T-cell (primary cell): ENCODE measurements at places on chromosomes 4 and X.
A peak's percentile ranks its signal among the peaks of the same experiment; 100 is the strongest.

DNA sequence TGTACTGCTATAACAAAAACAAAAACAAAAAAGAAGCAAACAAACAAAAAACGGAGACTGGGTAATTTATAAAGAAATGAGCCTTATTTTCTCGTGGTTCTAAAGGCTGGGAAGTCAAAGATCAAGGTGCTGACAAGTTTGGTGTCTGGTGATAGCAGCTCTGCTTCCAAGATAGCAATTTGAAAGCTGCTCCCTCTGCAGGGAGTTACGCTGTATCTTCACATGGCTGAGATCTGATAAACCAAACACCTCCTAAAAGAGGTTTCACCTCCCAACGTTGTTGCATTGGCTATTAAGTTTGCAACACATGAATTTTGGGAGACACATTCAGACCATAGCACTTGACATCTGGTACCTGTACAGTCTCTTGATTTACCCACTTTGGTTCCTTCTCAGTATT, 854.2 kb downstream of the CENPC start:
- no peak for DNase-seq

GRCh38 chr4:5759236-5760075, 48.5 kb downstream of the EVC start:
- DNase-seq: no peak

GRCh38 chr4:118224243-118224829, 128.5 kb downstream of the PRSS12 start:
- no peak for DNase-seq

- no peak for DNase-seq
Observed at GRCh38 chrX:108131471-108131870, 39.9 kb downstream of the ATG4A start.

DNA sequence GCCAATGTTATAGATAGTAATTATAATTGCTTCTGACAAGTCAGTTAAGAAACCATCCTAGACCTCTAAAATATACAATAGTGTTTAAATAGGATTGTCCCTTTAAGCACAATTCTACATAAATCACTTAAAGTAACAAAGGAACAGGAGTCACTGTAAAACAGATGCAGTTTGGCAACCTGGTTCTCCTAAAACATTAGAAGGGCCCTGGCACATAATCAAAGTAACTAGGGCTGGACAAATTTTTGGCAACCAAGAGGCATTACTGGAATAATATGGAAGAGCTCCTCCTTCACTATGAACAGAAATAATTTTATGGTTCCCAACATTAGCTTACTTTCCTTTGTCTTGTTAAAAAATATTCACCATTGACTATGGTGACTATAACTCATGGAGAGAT, 75.0 kb upstream of the CCDC160 start:
- DNase-seq: no peak

GRCh38 chr4:90357117-90357710, 230.0 kb downstream of the CCSER1 start:
- DNase-seq: no peak

- no peak for DNase-seq
Observed at GRCh38 chrX:36957425-36958328, 50.5 kb upstream of the FAM47C start.

DNA sequence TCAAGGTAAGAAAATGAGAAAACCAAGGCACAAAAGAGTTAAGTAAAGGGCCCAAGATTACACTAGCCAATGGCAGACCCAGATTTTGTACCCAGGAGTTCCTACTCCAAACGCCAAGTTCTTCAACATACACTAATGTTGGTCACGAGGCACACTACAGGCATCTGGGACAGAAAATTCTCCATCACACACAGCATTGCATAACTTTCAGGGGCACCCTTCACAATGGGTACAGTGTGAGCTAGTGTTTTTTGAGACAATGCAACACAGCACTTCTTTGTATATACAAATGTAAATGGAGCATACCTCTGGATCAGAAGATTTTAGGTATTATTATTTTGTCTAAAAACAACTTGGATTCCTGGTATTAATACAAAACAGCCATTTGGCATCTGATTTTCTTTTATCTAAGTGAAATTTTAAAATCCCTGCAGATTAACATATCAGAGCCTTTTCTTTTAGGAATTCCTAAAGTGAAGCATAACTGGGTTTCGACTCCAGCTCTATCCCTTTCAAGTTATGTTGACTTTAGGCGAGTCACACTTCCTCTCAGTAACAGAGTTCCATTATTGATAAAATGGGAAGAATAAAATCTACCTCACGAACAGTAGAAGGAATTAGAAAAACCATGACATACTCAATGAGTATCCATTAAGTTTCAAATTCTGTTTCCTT, 41.1 kb downstream of the ADGRA3 start:
- no peak for DNase-seq

DNA sequence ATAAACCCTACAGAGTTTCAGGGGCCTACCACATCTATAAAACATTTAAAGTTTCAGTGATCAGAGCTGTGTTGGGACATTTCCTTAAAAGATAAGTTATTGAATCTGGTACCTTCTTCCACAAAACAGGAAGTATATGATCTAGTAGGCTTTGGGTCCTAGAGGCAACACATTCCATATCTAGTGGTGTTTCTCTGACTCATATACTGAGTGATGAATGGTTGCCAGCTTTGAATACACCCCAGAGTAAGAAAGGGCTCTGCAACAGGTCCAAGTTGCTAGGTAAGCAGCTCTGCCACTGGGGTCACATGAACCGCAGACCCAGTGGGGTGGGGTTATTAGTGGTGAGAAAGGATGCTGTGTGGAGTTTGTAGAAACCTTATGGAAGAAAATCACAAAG, 32.4 kb upstream of the BLTP1 start:
- no peak for DNase-seq

DNA sequence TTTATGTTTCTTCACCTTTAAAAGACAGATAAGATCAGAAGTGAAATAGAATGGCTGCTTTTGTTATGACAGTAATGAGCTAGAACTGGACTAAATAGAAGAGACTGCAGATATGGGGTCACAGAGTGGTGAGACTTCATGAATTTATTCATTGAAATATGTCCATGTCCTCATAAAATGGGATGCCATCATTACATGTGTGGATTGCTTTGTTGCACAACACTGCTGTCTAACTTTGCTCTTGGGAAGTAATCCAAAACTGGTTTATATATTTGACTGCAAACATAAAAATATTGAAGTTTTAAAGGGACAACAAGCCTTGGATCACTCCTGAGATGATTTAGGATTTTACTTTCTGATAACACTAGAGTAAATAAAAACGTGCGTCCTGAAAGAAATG, 209.2 kb upstream of the FAT4 start:
- no peak for DNase-seq

GRCh38 chr4:2290974-2291704, 29.2 kb upstream of the MXD4 start:
- peak; percentile 86 for DNase-seq

DNA sequence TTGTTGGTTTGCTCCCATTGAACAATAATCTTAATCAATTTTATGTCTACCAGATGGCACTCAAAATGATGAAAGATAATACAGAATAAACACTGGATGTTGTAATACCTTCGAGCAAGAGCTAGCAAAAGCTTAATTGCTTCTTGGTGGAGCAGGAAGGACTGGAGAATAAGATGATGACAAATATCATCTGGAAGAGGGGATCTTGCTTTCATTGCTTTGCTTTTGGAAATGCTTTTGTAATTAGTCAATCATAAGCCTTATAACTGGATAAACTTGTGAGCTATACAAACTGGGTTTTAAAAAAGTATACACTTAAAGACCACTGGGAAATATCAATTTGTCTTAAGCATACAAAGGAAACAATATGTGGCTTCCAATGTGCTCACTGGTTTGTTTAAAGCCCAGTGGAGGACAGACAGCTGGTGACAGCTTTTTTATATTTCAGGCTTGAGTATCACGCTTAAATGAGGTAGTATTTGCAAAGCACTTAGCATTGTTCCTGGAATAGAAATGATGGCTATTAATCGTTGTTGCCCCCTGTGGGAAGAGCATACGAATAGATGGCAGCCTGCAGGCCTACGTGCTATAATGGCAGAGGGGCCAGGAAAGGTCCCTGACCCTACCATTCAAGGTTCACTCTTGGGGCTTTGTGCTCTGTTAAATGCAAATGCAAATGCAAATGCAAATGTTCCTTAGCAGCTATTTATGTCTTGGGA, 61.2 kb downstream of the TMEM150C start:
- no peak for DNase-seq

DNA sequence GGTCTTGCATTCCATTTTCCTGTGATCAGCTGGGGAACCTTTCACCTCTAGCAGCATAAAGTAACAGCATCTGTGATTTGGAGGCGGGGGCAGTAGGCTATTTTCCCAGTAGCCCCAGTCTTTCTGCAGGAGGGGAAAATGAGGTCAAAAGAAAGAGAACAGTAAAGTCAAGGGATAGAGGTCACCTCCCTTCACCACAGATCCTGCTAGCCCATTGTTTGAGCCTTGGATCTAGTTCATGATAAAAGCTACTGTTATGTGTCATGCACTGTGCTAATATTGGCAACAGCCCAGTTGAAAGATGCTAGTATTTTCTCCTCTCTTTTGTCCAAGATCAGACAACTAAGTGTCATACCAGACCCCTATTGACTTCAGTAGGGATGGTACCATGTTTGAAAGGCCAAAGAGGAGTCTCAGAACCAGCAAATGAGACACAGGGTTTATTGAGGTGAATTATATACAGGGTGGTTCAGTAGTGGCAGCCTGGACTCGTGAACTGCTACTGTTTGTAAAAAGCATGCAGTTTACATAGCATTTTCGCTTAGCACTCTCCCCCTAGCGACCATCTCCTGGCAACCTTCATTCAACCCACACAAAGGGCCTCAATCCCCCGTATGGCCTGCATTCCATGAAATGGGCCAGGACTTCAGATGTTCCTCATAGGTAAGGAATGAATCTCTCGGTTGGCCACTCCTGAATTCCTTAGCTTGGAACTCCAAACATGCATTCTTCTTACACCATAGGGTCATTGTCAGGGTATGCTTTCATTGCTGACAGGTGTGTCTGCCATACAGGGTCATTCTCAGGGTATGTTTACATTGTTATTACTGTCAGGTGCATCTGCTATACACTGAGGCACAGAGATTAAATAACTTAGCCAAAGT, 170.0 kb upstream of the FRMPD4 start:
- no peak for DNase-seq

GRCh38 chr4:112321776-112322684, 24.9 kb downstream of the ALPK1 start:
- DNase-seq: peak; percentile 76

GRCh38 chr4:63784822-63785221, 624.4 kb downstream of the TECRL start:
- no peak for DNase-seq

DNA sequence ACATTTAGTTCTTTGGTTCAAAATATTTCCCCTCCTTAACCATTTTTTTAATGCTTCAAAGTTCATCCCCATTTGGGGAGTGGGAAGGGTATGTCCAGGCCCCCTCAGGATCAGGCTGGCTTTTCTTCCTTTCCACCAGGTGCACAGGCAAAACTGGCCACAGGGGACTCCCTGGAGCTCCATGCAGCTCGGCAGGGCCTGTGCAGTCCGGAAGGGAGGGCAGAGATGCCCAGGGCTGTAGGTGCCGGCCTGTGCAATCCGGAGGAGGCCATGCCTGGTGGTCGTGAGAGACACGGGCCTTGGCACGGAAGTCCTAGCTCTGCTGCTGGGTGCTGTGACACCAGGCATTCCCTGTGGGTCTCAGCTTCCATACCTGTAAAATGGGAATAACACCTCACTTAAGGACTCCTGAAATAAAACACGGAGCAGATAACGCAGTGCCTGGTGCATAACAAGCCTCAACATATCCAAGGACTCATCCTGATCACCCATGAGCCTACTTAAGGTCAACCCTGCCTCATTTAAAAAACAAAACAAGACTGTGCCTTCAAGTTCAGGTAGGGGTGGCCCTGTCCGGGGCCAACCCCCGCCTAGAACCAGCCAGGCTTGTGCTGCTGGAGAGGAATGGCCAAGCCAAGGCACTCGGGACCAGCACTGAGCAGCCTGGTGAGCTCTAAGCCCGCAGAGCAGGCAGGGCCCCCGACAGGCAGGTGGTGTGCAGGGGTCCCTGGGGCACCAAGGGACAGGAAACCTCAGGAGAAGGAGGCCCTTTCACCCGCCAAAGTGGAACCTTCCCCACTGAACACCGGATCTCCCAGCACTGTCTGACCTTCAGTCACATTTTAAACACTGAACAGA, 21.2 kb upstream of the CYP4V2 start:
- DNase-seq: no peak

- no peak for DNase-seq
Observed at GRCh38 chr4:126991965-126992364, 640.8 kb upstream of the INTU start.

GRCh38 chr4:75259306-75259705, 254.9 kb downstream of the RCHY1 start:
- DNase-seq: no peak

- no peak for DNase-seq
Observed at GRCh38 chr4:3702561-3703221, 63.5 kb upstream of the ADRA2C start.

- DNase-seq: no peak
Observed at GRCh38 chrX:141701072-141701471, 2.5 kb upstream of the SPANXD start.

- DNase-seq: no peak
Observed at GRCh38 chr4:66636349-66636748, 909.0 kb downstream of the CENPC start.

- no peak for DNase-seq
Observed at GRCh38 chr4:183657564-183657963, 1.4 kb downstream of the RWDD4 start.

DNA sequence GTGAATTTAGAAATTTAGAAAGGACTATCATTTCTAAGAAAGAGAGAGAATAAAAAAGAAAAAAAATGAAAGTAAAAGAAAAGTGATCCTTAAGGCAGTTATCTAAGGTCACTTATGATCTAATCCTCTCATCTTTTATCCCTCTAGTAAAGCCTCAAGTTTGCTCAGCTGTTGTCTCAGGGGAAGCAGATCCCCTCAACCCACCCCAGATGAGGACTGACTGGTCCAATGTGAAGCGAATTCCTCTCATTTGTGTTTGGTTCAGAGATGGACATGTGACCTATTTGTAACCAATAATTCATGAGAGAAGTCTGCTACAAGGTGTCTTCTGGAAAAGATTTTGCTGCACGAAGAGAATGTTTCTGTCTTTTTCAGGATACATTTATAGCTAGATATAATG, 1591.3 kb downstream of the ADGRL3 start:
- no peak for DNase-seq

GRCh38 chrX:100946299-100946927, 17.7 kb upstream of the XKRX start:
- no peak for DNase-seq

GRCh38 chr4:89196056-89196674, 84.8 kb downstream of the TIGD2 start:
- DNase-seq: no peak

GRCh38 chr4:174154215-174154854, 129.1 kb downstream of the FBXO8 start:
- DNase-seq: no peak

DNA sequence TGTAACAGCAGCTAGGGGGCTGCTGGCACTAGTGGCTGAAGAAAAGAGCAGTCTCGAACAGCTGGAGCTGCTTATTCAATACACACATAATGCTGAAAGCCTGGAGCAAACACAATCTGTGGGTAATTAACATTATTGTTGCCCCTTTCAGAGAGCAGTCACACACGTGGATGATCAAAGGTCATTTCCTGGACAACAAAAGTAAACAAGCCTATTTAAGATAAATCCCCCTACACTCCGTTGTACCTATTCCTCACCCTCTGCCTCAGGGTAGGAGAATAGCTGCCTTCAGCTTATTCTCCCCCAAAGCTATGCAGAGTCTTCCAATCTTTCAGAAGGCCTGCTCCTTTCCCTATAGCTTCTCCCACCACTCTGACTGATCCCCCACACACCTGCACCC, 803.9 kb downstream of the C4orf33 start:
- DNase-seq: no peak

- no peak for DNase-seq
Observed at GRCh38 chr4:15888515-15888914, 50.0 kb downstream of the FGFBP1 start.

GRCh38 chr4:108531461-108531860, 88.9 kb upstream of the RPL34 start:
- DNase-seq: no peak
